ENCODE measurements at places on chromosomes 4 and X.

- no peak for DNase-seq
These were observed 466.9 kb downstream of the MID1IP1 start for GRCh38 chrX:39268207-39268606.

- peak; percentile 47 for DNase-seq
These were observed at the start of gene LSM6 for GRCh38 chr4:146175541-146176453. Gene LSM6, plus strand, starts transcription at chr4:146175718. Its CDS starts 7,204 bp downstream, at chr4:146182922.

DNA sequence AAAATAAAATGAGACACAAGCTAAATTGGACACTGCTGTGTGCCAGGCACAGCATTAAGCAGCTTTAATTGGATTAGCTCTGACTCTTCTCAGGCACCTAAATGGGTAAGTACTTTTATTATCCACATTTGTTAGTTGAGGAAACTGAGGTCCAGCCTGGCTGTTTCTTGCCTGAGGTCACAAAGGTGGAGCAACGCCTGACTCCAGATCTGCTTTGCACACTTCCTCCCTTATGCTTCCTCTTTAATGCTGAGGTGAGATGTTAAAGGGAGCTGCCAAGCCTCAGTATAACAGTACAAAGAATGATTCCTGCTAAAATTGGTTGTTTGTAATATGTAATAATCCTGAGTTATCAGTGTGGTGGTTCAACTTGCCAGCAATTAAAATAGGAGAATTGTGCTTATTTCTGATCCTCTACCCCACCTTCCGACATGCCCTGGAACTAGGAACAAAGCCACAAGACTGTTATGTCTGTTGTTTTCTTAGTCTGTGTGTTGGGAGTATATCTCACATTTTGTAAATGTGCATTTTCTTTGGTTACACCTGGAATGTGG, 74.4 kb downstream of the AFF1 start:
- DNase-seq, result no peak

DNA sequence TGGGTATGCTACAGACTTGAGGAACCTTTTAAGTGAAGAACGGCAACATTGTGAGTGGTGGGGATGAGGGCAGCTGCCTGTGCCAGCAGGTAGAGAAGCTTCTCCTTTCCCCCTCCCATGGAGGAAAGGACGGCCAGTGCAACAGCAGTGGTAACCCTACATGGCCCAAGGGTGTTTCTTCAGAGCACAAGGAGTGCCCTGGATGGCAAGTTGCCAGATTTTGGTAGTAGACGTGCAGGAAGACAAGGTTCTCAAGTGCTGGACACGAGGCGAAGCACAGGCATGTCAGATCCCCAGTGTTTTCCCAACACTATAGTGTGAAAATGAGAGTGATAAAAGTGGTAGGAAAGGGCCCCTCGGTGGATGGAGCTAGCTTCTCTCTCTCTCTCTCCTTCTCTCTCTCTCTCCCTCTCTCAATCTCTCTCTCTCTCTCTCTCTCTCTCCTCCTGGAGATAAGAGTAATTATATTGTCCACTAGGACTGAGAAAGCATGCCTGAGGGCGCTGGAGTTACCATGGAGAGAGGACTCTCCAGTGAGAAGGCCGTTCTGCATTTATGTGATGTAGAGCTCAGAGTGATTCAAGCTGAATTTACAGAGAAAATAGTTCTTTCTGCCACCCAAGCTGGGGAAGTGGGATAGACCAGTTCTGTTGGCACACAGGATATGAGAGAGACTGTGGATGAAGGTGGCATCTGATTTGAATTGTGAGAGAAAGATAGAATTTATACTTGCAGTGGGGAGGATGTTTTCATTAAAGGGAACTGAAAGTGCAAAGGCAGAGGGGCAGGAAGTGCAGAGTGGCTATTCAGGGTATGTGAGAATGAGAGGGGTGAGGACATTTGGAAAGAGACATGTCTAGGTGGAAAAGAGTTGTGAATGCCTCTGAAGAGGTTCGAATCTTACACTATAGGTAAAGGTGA, 25.7 kb upstream of the TRPC3 start:
- no peak for DNase-seq

DNA sequence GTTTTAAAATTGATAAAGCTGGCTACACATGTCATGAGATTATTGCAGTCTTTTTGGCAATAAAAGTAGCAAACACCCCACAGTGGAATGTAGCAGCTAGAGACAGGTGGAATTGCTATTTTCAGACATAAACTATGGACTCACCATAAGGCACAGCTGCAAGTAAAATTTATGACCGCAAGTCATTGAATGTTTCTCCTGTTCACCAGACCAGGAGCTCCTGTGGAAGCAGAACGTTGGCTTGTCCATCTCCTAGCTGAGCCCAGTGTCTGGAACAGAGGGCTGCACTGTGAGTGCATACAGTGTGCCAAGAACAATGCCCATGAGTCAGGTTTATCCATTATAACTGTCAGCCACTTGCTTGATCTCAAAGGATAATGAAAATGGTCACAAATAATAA, 538.2 kb downstream of the INPP4B start:
- DNase-seq, result no peak

Measured in NT2/D1 (cell line).